ENCODE measurements at places on chromosomes 3 and 15.

DNA sequence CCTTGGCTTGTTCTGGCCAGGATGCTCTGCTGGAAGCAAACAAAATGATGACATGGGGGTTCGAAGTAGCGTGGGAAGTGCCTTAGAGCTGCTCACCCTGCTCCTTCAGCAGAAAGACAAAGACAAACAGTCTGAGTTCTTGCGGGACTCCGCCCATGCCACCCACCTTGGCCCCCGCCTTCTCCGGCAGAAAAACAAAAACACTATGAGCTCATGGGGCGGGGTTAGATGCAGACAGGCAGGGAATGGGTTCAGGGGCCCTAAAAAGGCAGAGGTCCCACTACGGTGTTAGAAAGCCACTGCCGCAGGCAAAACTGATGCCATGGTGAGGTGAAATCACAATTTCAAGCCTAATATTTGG lies 9.7 kb upstream of the NCKIPSD start:
- peak overlapping the region; percentile 53 for H3K27ac ChIP-seq
- H3K27me3 ChIP-seq, result no peaks in the 10 kb centered on the region
- no peaks in the 10 kb centered on the region for H3K36me3 ChIP-seq
- H3K4me3 ChIP-seq, result no peak overlapping the region

- H3K36me3 ChIP-seq, result no peaks in the 10 kb centered on the region
- H3K4me1 ChIP-seq, result no peaks in the 10 kb centered on the region
- no peak for DNase-seq
Observed at GRCh38 chr3:127210654-127210943, 17.7 kb downstream of the PRR23E start.

DNA sequence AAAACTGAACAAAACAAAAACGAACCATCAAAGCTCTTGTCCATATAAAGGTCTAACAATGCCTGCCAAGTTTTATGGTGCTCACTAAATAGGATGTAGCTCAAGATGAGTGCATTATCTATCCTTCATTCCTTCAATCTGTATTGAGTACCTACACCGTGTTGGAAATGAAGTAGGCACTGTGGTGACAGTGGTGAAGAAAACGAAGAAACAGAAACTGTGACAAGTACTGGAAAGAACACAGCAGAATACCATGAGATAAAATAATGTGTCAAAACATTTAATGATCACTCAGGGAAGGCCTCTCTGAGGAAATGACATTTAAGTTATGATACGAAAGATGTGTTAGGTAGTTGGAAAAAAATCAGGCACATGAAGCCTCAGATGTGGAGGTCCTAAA lies 36.2 kb downstream of the CBLB start:
- H3K4me1 ChIP-seq, result peaks cover 19% of the 10 kb centered on the region
- H3K4me3 ChIP-seq, result no peak overlapping the region
- no peak for DNase-seq

GRCh38 chr15:74955796-74956647 lies 550 bp downstream of the RPP25 start:
- peaks cover 41% of the 10 kb centered on the region for H3K4me1 ChIP-seq
- peak overlapping the region; percentile 73 for H3K4me3 ChIP-seq
- H3K27ac ChIP-seq, result peak overlapping the region; percentile 56
- H3K27me3 ChIP-seq, result no peaks in the 10 kb centered on the region

GRCh38 chr15:48313216-48313615 lies 18.0 kb upstream of the DUT start:
- H3K36me3 ChIP-seq, result no peaks in the 10 kb centered on the region
- H3K27ac ChIP-seq, result no peak overlapping the region
- no peak overlapping the region for H3K4me3 ChIP-seq

GRCh38 chr3:2978977-2979732 lies 131.0 kb downstream of the IL5RA start:
- H3K36me3 ChIP-seq, result no peaks in the 10 kb centered on the region
- no peak overlapping the region for H3K27ac ChIP-seq
- H3K27me3 ChIP-seq, result no peaks in the 10 kb centered on the region
- no peak for DNase-seq

- H3K4me3 ChIP-seq, result no peak overlapping the region
- H3K27me3 ChIP-seq, result no peaks in the 10 kb centered on the region
- no peak for DNase-seq
Observed at GRCh38 chr3:81394651-81395524, 366.6 kb downstream of the GBE1 start.

DNA sequence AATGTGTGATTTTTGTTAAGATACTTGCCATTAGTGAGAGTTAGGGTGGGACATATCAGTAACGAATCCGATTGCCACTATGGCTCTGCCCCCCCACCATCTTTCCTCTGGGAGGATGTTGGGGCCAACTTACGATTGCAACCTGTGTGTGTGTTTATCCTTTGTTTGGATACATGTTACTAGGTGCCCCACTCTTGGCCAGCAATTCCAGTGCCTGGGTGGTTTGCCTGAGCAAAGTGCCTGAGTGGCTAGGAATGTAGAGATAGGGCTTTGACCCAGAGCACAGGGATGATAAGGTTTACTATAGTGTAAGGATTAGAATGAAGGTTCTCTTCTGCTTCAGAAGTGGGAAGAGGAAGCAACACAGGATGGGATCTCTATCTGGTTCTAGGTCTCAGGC lies 231.8 kb downstream of the TP63 start:
- H3K4me3 ChIP-seq, result no peak overlapping the region
- no peaks in the 10 kb centered on the region for H3K36me3 ChIP-seq
- DNase-seq, result no peak
- H3K27ac ChIP-seq, result no peak overlapping the region
- no peaks in the 10 kb centered on the region for H3K4me1 ChIP-seq
- no peaks in the 10 kb centered on the region for H3K27me3 ChIP-seq

GRCh38 chr3:48088056-48088748 lies 72.0 kb upstream of the MAP4 start:
- no peaks in the 10 kb centered on the region for H3K36me3 ChIP-seq
- H3K4me3 ChIP-seq, result peak overlapping the region; percentile 74
- peak overlapping the region; percentile 87 for H3K27ac ChIP-seq
- no peaks in the 10 kb centered on the region for H3K27me3 ChIP-seq

GRCh38 chr15:49361370-49361769 lies 61.7 kb upstream of the FGF7 start:
- no peaks in the 10 kb centered on the region for H3K36me3 ChIP-seq
- H3K4me1 ChIP-seq, result no peaks in the 10 kb centered on the region
- no peak overlapping the region for H3K27ac ChIP-seq
- H3K4me3 ChIP-seq, result no peak overlapping the region
- no peaks in the 10 kb centered on the region for H3K27me3 ChIP-seq

GRCh38 chr3:186974824-186975313 lies 44.5 kb downstream of the ST6GAL1 start:
- no peaks in the 10 kb centered on the region for H3K36me3 ChIP-seq
- H3K4me1 ChIP-seq, result no peaks in the 10 kb centered on the region
- H3K27me3 ChIP-seq, result no peaks in the 10 kb centered on the region
- H3K4me3 ChIP-seq, result no peak overlapping the region

- no peak overlapping the region for H3K27ac ChIP-seq
- no peaks in the 10 kb centered on the region for H3K27me3 ChIP-seq
- DNase-seq, result no peak
- H3K36me3 ChIP-seq, result no peaks in the 10 kb centered on the region
Observed at GRCh38 chr3:119616056-119616455, 18.4 kb downstream of the PLA1A start.

DNA sequence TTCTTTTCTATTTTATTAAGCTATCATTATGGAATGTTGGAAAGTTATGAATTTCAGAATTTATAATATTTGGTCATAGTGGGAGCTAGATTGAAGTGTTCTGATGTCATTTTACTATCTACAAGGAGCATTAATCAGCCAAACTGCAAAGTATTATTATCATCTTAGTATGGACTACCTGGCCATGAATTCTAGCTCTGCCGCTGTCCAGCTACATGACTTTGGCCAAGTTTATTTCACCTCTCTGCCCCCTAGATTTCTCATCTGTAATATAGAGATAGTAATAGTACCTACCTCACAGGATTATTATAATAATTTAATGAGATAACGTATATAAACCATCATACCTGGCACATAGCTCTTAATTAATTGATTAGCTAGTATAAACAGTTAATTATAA lies 27.8 kb upstream of the ABHD10 start:
- H3K4me3 ChIP-seq, result no peak overlapping the region
- no peaks in the 10 kb centered on the region for H3K36me3 ChIP-seq
- no peak overlapping the region for H3K27ac ChIP-seq
- DNase-seq, result no peak
- no peaks in the 10 kb centered on the region for H3K4me1 ChIP-seq

DNA sequence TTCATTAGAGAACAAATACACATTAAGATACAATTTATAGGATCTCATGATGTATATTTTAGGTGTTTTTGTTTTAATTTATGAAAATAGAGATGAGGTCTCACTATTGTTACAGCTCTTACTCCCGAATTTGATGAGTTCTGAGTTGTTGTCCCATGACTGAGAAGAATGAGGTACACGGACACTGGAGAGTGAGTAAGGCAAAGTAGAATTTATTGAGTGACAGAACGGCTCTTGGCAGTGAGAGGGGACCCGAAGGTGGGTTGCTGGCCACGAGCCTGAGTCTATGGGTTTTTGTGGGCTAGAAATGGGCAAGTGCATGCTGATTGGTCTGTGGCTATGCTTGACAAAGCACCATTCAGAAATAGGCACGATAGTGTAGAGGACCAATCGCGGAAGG lies 3.1 kb upstream of the RNF168 start:
- H3K27me3 ChIP-seq, result no peaks in the 10 kb centered on the region
- H3K36me3 ChIP-seq, result no peaks in the 10 kb centered on the region
- DNase-seq, result no peak
- H3K4me3 ChIP-seq, result no peak overlapping the region

- DNase-seq, result no peak
- H3K27ac ChIP-seq, result peak overlapping the region; percentile 91
- no peaks in the 10 kb centered on the region for H3K27me3 ChIP-seq
- H3K36me3 ChIP-seq, result no peaks in the 10 kb centered on the region
- H3K4me1 ChIP-seq, result peaks cover 16% of the 10 kb centered on the region
- peak overlapping the region; percentile 92 for H3K4me3 ChIP-seq
Observed at GRCh38 chr15:40806672-40807027, 239 bp upstream of the ZFYVE19 start.

GRCh38 chr15:40016224-40016865 lies 22.6 kb downstream of the SRP14 start:
- no peaks in the 10 kb centered on the region for H3K4me1 ChIP-seq
- H3K36me3 ChIP-seq, result no peaks in the 10 kb centered on the region

GRCh38 chr3:138364356-138365252 lies 16.2 kb downstream of the MRAS start:
- H3K36me3 ChIP-seq, result no peaks in the 10 kb centered on the region
- no peak overlapping the region for H3K4me3 ChIP-seq
- H3K27me3 ChIP-seq, result no peaks in the 10 kb centered on the region
- no peak overlapping the region for H3K27ac ChIP-seq

GRCh38 chr3:114194750-114195149 lies 15.9 kb upstream of the DRD3 start:
- H3K27me3 ChIP-seq, result no peaks in the 10 kb centered on the region
- no peaks in the 10 kb centered on the region for H3K36me3 ChIP-seq
- no peaks in the 10 kb centered on the region for H3K4me1 ChIP-seq
- no peak overlapping the region for H3K4me3 ChIP-seq

GRCh38 chr3:116441652-116442051 lies 3.6 kb downstream of the LSAMP start:
- H3K27ac ChIP-seq, result no peak overlapping the region
- H3K4me1 ChIP-seq, result no peaks in the 10 kb centered on the region
- no peak overlapping the region for H3K4me3 ChIP-seq
- no peak for DNase-seq

DNA sequence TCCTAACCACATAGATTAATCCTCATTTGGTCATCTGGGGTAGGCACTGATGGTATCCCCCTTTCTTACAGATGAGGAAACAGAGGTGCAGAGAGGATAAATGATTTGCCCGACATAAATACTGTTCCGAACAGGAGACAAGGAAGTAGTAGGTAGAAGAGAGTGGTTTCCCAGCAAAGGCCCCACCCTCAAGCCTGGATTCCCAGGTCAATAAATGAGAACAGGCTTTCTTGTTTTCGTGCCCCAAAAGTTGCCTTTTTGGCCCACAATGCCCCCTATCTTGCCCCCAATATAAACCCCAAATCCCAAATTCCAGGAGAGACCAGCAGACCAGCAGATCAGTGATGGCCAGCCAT lies 125.5 kb upstream of the PRR20G start:
- no peaks in the 10 kb centered on the region for H3K27me3 ChIP-seq
- no peak overlapping the region for H3K27ac ChIP-seq
- no peaks in the 10 kb centered on the region for H3K4me1 ChIP-seq
- H3K36me3 ChIP-seq, result no peaks in the 10 kb centered on the region
- no peak for DNase-seq

- H3K4me1 ChIP-seq, result no peaks in the 10 kb centered on the region
- no peak overlapping the region for H3K27ac ChIP-seq
- no peaks in the 10 kb centered on the region for H3K36me3 ChIP-seq
- no peak overlapping the region for H3K4me3 ChIP-seq
- H3K27me3 ChIP-seq, result no peaks in the 10 kb centered on the region
- DNase-seq, result no peak
Observed at GRCh38 chr3:172582712-172583111, 59.5 kb upstream of the TNFSF10 start.

DNA sequence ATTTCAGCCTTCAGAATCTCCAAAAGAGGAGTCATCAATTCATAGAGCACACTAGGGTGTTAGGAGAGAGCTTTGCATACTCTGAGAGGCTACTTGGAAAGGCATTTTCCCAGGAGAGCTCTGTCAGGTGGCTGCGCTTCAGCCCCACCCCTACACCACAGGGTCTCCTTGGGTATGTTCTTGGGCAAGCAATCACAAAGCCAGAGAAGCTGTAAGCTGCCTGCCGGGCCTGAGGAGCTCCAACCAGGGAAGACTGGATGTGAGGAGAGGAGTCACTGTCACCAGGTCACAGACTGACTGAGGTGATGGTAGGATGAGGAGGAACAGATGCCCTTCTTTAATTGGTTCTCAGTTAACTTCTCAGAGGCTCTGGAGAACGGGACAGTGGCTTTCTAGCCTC lies 9.8 kb upstream of the RPSA start:
- no peak overlapping the region for H3K4me3 ChIP-seq
- no peaks in the 10 kb centered on the region for H3K27me3 ChIP-seq
- H3K36me3 ChIP-seq, result peaks cover 87% of the 10 kb centered on the region
- H3K27ac ChIP-seq, result no peak overlapping the region
- DNase-seq, result no peak

DNA sequence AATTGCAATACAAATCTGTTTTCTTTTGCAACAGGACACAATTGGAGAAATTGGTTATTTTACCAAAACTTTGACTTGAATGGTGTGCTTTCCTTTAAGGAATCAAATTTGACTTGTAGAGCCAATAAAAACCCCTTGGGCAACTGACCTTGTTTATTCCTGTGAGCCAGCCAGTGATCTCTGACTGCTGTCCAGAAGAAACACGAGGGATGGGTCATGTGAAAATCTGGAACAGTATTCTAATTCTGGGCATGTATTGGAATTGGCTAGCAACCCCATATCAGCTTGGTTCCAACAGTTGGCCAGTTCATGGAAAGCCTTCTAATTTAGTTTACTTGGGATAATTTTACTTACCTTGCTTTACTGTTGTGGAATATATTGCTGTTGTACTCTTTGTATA lies 19.1 kb upstream of the HHATL start:
- H3K27ac ChIP-seq, result no peak overlapping the region
- H3K27me3 ChIP-seq, result no peaks in the 10 kb centered on the region
- no peak for DNase-seq
- no peaks in the 10 kb centered on the region for H3K4me1 ChIP-seq
- H3K36me3 ChIP-seq, result no peaks in the 10 kb centered on the region

- peak overlapping the region; percentile 37 for H3K27ac ChIP-seq
- DNase-seq, result no peak
- no peaks in the 10 kb centered on the region for H3K4me1 ChIP-seq
- no peaks in the 10 kb centered on the region for H3K27me3 ChIP-seq
- H3K36me3 ChIP-seq, result no peaks in the 10 kb centered on the region
Observed at GRCh38 chr3:37742121-37742520, 119.6 kb upstream of the CTDSPL start.
